ENCODE measurements at places on chromosomes 1 and 21.

DNA sequence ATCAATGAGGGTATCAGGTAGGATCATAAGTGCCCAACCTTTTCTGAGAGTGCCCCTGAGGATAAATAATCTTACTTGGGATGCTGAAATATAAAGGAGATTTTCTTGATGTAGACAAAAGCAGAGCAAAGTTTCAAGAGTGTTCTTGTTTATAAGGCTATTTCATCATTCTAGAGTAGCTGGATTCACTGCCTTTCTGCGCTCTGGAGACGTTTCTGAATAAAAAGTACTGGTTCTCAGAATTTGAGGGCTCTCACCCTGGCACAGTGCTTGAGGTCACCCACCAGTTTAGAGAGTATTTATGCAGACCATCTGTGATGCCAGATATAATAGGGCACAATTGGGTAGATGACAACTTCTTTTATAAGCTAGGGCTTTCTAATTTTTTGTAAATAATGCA, 103.3 kb downstream of the GDAP2 start:
- DNase-seq: no peak

- no peak for DNase-seq
Observed at GRCh38 chr1:74468982-74469603, 43.3 kb downstream of the LRRC53 start.

DNA sequence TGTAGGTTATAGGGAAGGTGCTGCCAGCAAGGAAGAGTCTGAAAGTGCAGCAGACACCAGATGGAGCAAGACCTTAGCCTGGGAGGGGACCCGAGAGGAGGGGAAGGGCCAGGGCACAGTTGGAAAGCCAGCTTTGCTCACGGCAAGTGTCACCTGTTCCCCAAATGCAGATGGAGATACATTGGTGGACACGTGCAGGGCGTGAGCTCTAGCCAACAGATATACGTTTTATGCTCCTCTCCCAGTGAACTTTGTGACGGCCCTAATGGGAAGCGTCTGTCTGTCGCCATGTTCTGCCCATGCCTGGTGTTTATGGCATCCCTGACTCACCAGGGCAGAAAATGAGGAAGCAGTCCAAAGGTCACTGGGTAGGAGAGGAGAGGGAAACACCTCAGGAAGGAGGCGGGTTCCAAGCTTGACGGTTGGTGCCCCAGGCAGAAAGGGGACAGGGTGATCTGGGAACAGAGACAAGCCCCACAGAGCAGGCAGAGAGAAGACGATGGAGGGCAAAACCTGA, 7.6 kb downstream of the GPA33 start:
- no peak for DNase-seq

DNA sequence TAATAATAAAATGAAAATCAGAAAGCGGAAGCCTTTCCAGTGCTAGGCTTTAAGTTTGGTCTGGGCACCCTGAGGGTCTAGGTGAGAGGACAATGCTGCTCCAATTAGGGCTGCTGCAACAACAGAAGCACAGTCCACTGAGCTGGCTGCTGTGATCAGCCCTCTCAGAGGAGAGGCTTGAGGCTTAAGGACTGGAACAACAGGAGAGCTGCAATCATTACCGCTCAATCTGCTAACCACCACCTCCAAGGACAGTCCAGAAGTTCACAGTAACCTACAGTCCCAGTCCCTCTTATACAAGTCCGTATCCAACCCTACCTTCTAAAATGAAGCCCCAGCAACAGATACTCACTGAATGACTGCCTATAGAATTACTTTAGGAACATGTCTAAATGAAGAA, 62.1 kb downstream of the USP24 start:
- DNase-seq: no peak

- no peak for DNase-seq
Observed at GRCh38 chr1:203656796-203657747, 30.4 kb downstream of the ATP2B4 start.

- no peak for DNase-seq
Observed at GRCh38 chr1:219220945-219221344, 47.3 kb downstream of the LYPLAL1 start.

DNA sequence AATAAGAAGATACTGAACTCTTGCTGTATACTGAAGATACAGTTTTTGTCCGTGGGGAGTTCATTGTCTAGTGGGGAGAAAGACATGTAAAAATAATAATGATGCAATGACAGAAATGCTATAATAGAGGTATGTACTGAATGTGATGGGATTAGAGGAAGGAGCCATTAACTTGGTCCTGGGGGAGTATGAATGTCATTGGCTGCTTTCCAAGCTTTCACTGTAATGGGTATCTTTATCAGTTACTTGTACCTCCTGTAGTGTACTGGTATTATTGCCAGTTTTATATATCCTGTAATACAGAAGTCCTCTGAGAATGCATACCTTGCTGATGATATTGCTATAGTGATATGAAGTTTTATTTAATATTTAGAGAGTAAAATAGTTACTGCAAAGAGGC, 7.4 kb downstream of the BTBD8 start:
- DNase-seq: no peak

DNA sequence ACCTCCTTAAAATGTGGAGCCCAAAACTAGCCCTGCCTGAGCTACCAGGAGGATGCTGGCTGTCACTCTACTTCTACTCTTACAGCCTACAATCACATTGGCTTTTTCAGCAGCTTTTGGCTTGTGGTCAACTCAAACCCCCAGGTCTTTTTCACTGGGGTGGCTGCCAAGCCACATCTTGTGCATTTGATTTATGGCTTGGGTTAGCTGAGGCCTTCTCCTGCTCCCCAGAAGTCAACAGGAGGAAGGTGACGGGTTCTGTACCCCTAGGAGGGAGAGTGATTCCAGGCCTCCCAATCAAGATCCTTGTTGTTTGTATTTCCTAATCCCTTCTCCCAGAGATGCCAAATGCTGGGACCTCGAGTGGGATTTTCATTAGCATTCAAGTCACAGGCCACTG, 124.3 kb downstream of the LACTBL1 start:
- DNase-seq: no peak

DNA sequence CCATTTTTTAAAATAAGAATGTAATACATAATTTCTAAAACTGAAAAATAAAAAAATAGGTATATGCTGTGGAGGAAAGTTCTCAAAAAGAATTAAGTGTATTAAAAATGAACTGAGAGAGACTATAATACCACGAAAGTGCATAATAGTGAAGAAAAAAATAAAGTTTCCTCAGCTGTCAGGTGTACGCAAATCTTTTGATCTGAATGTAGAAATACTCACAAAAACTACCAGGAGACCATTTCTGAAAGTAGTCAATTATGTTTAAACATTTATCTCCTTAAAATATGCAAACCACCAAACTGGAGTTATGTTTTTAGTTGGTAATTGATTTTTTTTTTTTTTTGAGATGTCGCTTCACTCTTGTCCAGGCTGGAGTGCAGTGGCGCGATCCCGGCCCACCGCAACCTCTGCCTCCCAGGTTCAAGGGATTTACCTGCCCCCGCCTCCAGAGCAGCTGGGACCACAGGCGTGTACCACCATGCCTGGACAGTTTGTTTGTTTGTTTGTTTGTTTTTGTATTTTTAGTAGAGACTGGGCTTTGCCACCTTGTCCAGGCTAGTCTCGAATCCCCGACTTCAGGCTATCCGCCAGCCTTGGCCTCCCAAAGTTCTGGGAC, 1169.2 kb upstream of the B3GALT2 start:
- DNase-seq: no peak

GRCh38 chr1:156748670-156749418, 2.6 kb downstream of the HDGF start:
- DNase-seq: peak; percentile 89

DNA sequence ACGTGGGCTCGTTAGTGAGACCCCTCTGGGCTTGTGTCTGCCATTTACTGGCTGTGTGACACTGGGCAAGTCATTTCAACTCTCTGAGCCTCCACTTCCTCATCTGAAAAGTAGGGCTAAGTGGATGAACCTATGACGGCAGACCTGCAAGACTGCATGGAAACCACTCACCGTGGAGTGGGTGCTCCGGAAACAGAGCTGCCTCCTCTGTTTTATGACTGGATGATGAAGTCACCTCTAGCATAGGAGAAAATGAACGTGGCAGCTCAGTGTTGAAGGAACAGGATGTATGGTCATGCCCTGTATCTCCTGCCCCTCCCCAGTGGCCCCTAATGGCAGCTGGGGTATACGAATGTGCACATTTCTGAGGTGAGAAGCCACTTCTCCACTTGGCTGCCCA, 40.5 kb downstream of the STPG1 start:
- no peak for DNase-seq

DNA sequence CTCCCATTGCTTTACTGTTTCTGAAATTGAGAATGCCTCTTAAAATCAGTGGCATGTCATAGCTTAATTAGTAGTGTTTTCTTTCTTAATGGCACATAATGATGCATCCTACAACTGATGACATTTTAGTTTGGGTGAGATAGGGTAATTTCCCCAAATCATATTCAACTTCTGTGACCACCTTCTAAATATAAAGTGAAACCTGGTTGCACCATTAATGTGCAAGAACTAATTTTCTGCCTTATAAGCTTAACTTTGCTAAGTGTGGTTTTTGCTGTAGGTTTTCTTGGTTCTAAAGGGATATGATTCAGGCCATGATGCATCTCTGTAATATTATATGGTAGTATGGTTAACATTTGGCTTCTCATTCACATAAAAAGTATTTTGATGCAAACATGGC, 8.9 kb downstream of the POGK start:
- no peak for DNase-seq

GRCh38 chr1:204568576-204569315, 52.5 kb downstream of the MDM4 start:
- no peak for DNase-seq

DNA sequence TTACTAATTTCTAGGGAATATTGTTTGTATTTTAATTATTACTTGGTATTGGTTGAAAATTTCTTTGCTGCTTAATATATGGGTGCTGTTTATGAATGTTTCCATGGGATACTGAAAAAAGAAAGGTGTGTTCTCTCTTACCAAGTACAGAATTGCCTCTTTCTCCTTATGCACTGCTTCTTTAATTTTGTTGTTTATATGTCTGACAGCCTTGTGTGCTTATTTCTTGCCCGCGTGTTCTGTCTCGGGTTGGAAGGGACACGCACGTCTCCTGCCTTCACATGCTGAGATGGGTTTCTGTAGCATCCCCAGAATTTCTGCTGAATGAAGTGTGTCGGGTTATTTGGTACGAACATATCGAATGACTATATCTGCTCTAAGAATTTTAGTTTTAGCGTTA, 51.1 kb downstream of the AGPAT3 start:
- no peak for DNase-seq
